Renal pelvis (tissue), 12 donors: ENCODE measurements at places on chromosomes 6 and 20. TPM values are rescaled to one million over a fixed set of nuclear protein-coding genes. Genes with fewer than 3 reads are reported as not detected.

The HAO1 gene
- 0.09 TPM for polyA plus RNA-seq

The SAMD5 gene
- 16.7 TPM for polyA plus RNA-seq

The BHLHE23 gene
- polyA plus RNA-seq, result not detected

The VNN1 gene
- 0.14 TPM for polyA plus RNA-seq

The TJAP1 gene
- 35.1 TPM for polyA plus RNA-seq

The CSNK2A1 gene
- 123 TPM for polyA plus RNA-seq

- peak; percentile 72 for DNase-seq
These were observed 23.1 kb upstream of the UBE2J1 start for GRCh38 chr6:89375427-89376267.

GRCh38 chr6:17725083-17725482, 18.4 kb upstream of the NUP153 start:
- DNase-seq, result peak; percentile 73

- DNase-seq, result no peak
These were observed 9.8 kb downstream of the ZNF335 start for GRCh38 chr20:45962031-45962755.

DNA sequence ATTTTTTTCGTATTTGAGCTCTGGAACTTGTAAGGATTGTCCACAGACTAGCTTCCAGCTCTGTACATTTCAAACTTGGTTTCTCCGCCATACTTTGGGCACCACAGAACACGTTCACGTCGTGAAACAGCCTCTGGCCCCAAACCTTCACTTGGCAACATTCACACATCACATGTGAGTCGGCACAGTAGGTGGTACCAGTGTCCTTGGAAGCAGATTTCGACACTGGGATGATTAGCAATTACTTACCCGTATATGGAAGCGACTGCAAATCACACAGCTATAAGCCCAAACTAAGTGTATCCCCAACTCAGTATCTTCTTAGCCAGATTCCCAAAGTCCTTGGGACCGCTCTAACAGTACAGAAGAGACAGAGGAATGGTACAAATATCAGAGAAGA, 60.2 kb downstream of the MAFB start:
- no peak for DNase-seq

DNA sequence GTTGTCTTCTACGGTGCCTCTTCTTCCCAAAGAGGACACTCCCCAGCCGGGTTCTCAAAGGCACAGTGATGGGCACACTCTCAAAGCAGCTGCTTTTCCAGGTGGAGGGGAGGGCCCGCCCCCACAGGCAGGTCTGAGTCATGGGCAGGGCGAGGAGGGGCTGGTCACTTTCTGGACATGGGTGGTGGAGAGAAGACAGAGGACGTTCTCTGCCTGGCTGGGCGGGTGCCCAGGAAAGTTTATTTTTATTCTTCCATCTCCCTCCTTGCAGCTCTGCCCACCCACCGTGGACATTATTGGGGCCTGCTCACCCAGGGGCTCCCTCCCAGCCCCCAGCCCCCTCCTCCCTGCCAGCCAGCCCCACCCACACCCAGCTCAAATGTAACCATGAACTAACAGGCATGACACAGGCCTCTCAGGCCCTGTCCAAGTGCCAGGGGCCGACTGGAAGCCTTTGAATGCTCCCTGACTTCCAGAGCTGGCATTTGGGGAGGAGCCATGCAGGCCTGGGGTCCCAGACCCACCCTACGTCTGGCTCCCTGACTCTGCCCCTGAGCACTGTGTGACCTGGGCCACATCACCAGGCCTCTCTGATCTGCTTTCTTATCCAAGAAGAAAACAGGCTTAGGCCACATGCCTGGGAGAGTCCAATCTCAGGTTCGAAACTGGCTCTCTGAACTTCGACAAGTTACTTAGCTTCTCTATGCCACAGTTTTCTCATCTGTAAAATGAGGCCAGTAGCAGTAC, 8.0 kb downstream of the TGM2 start:
- no peak for DNase-seq

DNA sequence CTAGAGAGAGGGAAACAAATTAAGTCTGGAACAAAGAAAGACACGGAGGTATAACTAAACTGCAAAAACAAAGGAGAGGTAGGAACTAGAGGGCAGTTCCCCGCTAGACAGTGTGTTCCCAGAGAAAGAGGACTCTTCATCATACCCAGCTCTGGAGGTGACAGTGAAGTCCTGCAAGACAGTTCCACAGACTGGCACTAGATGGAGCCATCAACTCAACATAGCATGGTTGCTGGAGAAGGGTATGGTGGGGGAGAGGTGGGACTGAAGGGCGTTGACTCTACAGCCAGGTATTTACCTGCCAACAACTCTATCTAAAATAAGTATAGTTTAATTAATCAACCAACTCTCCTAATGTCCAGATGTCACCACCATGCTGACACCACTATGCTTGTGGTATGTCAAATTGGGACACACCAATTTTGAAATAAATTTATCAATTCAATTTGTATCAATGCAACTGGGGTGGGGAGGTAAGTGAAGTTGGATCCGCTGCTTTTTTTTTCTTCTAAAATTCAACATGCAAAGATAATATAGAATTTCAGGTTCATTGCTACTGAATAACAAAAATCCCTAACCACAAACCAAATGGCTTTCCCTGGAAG, 9.7 kb downstream of the BACH2 start:
- DNase-seq, result peak; percentile 26

GRCh38 chr6:17038316-17038715, 63.5 kb upstream of the STMND1 start:
- no peak for DNase-seq

DNA sequence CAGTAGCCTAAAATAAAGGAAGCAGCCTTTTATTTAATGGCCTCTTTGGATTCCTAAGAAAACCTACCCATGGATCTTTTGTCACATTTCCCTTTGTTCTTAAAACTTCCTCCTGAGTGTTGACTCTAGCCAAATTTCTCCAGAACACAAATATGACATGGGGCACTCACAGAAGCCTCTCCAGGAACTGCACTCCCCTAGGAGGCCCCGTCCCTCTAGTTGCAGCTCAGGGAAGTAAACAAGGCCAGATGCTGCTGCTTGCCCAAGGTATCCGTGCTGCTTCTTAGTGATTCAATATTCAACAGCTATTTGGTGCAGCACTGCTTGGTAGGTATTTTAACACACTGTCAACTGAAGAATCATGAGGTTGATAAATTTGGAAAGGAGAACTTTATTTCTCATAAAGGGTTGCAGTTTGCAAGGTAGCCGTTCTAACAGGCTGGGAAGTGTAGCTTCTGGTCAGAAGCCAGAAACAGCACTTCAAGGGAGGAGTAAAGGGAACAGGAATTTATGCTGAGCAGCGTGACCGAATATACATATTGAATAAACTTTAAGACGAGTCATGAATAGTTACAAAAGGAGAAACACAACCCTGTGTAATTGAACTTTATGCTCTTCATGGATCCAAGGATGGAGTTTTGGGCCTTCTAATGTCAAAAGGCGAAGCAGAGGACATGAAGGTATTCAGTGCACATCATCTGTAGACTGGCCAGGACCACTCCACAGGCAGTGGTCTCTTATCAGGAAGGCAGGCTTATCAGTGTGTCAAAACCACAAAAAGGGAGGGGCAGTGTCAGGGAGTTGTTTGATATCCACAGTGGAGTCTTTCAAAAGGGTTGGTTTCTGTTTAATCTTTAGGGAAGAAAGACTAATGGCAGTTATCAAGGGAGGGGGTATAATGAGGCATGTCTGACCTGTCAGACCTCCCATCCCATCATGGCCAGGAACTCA, 63.3 kb downstream of the CD24 start:
- DNase-seq, result no peak

DNA sequence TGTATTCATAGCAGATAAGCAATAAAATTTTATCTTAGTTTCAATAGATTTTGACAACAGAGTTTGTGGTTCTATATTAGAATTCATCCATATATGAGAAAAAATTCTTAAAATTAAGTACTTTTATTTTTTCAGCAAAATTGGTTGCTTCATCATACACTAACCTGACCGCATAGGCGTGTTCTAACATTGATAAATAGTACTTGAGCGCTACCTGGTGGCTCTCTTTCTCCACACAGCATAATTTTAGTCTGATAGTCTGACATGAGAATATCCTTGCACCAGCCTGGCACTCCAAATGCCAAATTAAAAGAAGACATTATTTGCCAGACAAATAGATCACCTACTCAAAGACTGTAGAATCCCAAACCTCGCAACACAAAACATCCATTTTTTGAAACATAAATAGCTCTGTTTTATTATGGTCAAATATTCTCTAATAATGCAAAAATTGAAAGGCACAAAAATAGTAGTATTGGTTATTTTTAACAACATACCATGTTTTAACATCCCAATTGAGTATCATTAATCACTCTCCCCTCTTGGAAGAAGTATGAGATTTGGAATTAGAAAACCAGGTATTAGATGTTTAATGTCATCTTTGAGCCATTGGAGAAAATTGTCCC, 33.0 kb upstream of the FILIP1 start:
- peak; percentile 61 for DNase-seq
